ENCODE measurements at places on chromosomes 1 and 21. TPM values are rescaled to one million over a fixed set of nuclear protein-coding genes. Genes with fewer than 3 reads are reported as not detected.

The PIK3R3 gene
- 1.8 TPM for total RNA-seq

The KLHDC9 gene
- 1.5 TPM for total RNA-seq

The CD53 gene
- not detected for total RNA-seq

The GUCA2B gene
- not detected for total RNA-seq

The OR2T33 gene
- total RNA-seq = not detected

The FAM72D gene
- 6.7 TPM for total RNA-seq

The OR6N1 gene
- total RNA-seq = not detected

The NTNG1 gene
- not detected for total RNA-seq

The DNAJC28 gene
- total RNA-seq = 0.28 TPM

The CDC42SE1 gene
- 89.9 TPM for total RNA-seq

The FBXO28 gene
- total RNA-seq = 34.1 TPM

The RCC2 gene
- 48.7 TPM for total RNA-seq

The OR2L2 gene
- not detected for total RNA-seq

The ZBTB8OS gene
- 39.9 TPM for total RNA-seq

The ANXA9 gene
- total RNA-seq = 1.2 TPM

The DENND2C gene
- 0.62 TPM for total RNA-seq

The IGSF9 gene
- total RNA-seq = 0.14 TPM

The AMIGO1 gene
- total RNA-seq = 1.7 TPM

The OR2AJ1 gene
- total RNA-seq = not detected

The SPOCD1 gene
- 4.4 TPM for total RNA-seq

The ANKRD35 gene
- 0.07 TPM for total RNA-seq

The COL16A1 gene
- 5.6 TPM for total RNA-seq

The WDR64 gene
- not detected for total RNA-seq

The TSPEAR gene
- total RNA-seq = not detected

The CLCA1 gene
- not detected for total RNA-seq

The PADI1 gene
- total RNA-seq = 1.7 TPM

The KRTAP11-1 gene
- 0.09 TPM for total RNA-seq

The IL22RA1 gene
- 8.6 TPM for total RNA-seq

Measured in A549 treated with dexamethasone at 1 μM for 4 hours (cell line).